ENCODE measurements at places on chromosomes 4 and X.

GRCh38 chrX:111035991-111036390 is 60.0 kb upstream of the PAK3 start:
- DNase-seq = no peak

- DNase-seq = no peak
Observed at GRCh38 chr4:71417150-71417549, 78.3 kb downstream of the SLC4A4 start.

DNA sequence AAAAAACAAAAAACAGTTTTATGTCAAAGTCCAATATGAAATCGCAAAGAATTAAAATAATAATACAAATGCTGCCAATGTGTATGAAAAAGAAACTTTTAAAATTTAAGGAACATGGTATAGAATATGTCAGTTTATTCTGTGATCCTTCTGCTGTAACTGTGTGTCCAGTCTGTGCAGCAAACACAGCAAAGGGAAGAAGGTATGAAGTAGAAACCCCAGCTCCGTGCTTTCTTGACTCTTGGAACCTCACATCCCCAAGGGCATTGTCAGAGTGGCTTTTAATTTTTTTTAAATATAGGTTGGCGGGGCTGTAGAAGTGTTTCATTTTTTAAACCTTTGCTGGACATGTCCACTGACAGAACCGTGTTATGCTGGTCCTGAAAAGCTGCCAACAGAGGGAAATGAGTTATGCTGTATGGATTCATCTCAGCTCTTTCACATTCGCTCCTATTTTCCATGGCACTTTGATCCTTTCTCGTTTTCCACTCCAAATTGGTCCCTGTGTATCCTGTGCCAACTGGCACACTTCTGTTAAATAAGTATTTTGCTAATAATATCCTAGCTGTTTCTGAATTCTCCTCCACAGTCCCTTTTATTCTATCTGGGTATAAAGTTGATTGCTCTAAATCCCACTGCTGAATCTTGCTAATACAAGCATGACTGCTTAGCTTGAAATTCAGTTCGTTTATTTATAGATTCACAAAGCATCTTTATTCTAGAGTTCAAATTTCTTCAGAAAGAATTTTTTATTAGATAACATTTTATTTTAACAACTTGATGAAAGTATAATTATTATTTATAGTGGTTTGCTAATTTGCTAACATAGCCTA is 127.0 kb upstream of the DDIT4L start:
- DNase-seq = no peak

DNA sequence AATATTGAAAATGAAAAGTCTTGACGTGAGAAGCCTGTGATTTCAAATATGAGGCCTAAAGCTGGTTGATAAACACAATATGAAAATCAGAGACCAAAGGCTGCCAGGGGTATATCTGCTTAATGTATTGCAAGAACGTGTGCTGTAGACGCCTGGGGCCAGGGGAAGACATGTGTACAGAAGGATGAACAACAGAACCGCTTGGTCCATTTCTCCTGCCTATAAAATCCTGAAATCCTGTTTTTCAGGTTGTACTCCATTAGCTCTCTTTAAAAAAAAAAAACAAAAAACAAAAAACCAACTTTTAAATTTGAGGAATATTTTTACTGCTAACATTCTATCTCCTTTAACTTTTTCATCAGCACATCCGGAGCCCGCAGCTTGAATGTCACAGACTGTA is 109.2 kb downstream of the STOX2 start:
- no peak for DNase-seq

GRCh38 chrX:65679071-65679540 is 11.7 kb downstream of the MSN start:
- no peak for DNase-seq

DNA sequence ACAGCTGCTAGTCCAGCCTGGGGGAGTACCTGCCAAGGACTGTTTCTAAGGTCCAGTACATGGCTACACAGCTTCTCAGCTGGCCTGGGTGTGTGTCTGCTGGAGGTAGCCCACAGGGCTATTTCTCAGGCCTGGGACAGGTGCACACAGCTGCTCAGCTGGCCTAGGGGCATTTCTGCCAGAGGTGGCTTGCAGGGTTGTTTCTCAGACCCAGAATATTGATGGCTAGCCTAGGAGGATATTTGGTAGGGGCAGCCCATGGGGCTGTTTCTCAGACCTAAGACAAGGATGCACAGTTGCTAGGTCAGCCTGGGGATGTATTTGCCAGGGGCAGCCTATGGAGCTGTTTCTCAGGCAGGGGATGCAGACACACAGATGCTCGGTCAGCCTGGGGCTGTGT is 29.4 kb downstream of the RAB28 start:
- DNase-seq = no peak

DNA sequence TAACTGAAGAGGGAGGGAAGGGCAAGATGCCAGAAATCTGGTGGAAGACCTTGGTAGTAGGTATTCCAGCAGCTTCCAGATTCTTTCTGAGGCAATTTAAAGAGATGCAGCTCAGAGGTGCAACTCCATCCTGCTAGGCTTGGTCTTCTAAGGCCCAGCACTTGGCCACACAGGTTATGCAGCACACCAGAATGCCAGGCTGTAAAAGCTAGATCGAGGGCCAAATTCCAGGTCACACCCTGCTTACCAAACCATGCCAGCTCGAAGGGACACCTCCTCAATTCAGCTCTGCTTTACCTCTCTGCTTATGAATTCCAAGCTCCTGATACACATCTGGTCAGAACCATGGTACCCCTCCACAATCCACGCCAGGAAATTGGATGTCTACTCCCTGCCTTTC is 19.8 kb upstream of the ATXN3L start:
- no peak for DNase-seq

DNA sequence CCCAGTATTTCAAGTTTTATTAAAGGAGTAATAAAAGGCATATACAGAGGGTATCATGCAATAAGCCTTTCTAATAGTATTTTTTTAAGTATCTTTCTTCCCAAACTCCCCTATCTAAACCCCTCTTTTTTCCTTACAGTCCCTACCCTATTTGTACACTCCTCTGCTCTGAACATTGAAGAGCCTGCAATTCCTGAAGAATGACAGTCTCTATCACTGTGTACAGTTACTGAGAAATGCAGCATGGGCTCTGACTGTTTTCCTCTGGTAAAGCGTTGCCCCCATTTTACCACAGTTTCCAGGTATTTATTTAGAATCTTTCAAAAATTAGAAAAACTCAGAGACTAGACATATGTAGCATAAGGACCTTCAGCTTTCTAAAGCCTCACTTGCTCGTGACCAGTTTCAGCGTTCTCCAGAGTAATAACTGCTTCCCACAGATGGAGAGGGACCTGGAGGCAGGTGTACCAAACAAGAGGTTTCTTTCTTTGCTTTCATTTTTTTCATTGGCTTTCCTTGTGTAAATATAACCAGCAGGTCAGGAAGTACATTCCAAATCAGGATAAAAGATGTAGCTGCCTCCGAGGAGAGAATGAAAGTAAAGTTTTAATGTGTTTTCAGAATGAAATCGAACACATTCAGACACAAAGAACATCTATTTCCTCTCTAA is 230.8 kb downstream of the CFAP299 start:
- no peak for DNase-seq

GRCh38 chrX:39497702-39498265 is 600.0 kb downstream of the BCOR start:
- DNase-seq = no peak

DNA sequence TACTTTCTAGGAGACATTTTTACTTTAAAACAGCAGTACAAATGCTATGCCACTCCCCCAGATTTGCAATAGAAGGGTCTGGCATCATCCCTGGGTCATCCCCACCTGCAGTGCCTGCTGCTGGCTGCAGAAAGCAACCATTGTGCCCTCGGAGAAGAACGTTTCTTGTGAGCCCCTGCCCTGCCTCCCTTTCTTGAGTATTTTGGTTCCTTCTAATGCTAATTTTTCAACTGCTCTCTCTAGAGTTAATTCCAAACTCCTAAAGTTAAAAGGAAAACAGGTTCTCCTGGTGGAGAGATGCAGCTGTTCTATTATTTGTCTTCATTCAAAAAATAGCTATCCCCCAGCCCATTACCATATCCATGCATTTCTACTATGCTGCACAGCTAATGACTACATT is 107.1 kb downstream of the IDS start:
- no peak for DNase-seq

DNA sequence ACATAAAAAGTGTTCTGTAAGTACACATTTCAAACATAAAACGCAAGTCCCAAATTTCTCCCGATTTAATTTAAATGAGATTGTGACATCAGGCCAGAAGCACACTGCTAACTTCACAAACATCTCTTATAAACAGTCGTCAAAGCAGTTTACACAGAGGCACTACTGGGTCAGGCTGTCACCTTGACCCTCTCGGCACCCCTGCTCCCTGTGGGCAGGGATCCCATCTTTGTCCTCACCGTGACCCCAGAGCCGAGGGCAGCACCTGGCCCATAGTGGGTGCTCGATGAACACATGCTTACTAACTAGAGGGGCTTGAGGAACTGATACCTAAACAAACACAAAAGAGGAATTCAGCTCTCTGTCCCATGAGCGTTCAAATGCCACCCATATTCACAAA is 22.2 kb downstream of the QDPR start:
- no peak for DNase-seq

- DNase-seq = no peak
Observed at GRCh38 chr4:108263057-108263456, 94.3 kb upstream of the LEF1 start.

Data from GM12865 (cell line).